ENCODE measurements at places on chromosomes 7 and 10.

- no peak for DNase-seq
Observed at GRCh38 chr7:133846203-133846945, 280.8 kb upstream of the LRGUK start.

DNA sequence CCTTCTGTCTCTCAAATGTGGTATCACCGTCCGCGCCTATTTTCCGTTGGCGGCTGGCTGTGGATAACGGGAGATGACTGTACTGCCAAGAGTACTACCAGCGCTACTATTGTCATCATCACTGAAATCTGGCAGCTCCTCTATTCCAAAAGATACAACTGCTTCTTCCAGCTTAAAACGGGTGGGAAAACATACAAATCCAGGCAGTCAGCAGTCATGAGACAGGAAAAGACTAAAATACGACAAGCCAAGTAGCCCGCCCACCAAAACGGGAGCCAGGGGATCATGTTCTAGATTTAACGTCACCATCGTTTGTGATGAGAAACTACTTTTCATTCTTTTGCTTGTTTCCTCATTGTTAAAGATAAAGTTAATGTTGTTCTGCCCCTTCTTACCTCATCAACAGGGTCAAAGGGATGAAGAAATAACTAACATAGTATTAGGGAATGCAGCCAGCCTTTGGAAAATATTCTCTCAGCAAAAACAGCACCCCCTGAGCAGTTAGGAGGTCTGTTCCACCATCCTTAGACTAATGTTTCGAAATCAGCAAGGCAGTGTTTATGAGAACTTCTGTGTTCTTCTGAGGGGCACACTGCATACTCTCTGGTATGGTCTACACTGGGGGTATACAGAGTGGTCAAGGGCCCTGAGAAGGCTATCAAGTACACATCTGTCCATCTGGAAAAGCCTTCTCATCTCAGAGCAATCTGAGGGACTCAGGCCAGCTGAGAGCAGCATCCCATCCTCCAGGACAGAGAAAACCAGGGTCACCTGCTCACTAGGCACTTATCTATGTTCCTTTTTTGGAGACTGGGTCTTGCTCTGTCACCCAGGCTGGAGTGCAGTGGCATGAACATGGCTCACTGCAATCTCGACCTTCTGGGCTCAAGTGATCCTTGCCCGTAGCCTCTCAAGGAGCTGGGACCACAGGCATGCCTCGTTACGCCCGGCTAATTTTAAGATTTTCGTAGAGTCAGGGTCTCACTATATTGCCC is 47.5 kb downstream of the GNA12 start:
- DNase-seq = no peak

DNA sequence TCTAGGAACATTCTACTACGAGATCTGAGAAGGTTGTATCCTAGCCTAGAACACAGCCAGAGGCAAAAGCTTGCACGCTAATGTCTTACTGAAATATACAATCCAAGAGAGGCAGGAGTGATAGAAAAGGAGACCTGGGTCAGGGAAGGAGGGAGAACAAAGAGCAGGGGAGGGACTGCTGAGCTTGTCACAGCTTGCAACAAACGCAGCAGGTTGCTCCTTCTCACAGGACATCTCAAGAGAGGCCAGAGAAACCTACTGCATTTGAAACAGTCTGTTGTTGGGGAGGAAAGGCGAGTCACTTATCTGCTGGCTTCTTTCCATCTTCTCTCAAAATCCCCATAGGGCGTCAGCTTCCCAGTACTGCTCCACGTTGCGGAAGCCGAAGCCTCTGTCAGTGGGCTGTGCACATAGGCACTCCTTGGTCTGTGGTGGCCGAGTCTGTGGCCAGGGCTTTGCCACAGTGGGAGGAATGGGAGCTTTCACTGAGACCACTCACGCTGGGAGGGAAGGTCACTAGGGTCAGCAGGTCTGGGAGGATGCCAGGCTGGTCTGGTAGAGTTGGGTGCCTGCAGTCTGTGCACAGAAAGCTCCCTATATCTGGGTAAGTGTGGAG is 25.8 kb upstream of the GPNMB start:
- no peak for DNase-seq

DNA sequence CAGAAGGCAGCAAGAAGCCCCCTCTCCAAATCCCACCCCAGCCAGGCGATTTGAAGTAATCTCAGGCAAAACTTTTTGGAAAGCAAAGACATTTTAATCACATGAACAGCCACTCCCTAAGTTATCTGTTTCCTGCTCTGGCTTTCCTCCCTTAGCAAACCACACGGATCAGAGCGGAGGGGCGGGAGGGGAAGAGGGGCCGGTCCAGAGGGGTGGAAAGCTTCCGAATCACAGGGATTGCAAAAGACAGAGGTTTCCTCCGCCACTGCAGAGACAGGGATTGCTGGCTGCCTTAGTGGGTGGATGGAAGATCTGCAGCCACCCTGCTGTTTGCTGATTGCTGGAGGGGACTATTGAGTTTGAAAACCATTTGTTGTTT is 41.2 kb downstream of the ZCCHC24 start:
- peak; percentile 46 for DNase-seq

DNA sequence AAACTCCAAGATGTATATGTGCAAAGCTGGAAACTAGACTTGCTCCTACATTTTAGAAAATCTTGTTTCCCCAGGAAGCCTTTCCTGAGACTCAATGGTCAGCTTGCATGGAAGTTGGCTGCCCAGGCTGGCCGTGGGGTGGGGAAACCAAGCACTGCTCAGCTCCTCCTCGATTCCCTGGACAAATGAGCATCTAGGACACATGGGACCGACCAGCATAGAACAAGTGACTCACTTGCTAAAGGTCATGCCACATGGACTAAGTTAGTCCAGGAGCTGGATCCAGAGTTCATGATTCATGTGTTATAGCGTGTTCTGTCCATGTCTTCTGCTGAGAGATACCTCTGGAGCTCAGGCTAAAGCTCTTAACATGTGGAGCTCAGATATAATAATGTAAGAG is 6.2 kb downstream of the FAM180A start:
- no peak for DNase-seq

DNA sequence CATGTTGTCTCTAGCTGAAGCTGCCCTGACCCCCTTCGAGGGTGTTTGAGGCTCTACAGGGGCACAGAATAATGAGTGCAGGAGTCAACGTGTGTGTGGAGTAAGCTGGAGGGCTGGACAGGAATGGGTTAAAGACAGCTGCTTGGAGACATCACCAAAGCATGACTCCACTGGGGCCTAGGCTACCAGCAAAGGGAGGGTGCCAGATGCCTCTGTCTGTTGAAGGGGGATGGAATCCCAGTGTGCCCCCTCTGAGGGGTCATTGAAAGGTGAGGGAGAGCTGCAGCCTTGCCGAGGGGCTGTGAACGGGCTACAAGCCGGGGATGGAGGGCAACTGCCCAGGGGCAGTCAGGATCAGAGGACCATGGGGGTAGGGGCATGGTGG is 51.7 kb upstream of the PODXL start:
- DNase-seq = no peak

DNA sequence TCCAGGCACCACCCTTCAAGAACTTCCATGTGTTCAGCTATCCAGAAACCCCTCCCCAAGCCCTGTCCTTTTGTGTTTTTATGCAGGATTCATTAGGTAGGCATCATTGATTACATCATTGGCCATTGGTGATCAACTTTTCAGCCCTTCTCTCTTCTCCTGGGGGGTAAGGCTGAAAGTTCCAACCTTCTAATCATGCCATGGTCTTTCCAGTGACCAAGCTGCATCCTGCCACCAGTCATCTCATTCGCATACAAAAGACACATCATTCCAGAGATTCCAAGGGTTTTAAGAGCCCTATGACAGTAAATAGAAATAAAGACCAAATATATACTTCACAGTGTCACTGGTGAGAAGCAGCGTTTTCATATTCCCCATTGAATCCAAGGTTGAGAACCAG is 48.2 kb downstream of the DNAJC12 start:
- no peak for DNase-seq

- no peak for DNase-seq
Observed at GRCh38 chr7:108094346-108094745, 35.8 kb downstream of the LAMB4 start.

DNA sequence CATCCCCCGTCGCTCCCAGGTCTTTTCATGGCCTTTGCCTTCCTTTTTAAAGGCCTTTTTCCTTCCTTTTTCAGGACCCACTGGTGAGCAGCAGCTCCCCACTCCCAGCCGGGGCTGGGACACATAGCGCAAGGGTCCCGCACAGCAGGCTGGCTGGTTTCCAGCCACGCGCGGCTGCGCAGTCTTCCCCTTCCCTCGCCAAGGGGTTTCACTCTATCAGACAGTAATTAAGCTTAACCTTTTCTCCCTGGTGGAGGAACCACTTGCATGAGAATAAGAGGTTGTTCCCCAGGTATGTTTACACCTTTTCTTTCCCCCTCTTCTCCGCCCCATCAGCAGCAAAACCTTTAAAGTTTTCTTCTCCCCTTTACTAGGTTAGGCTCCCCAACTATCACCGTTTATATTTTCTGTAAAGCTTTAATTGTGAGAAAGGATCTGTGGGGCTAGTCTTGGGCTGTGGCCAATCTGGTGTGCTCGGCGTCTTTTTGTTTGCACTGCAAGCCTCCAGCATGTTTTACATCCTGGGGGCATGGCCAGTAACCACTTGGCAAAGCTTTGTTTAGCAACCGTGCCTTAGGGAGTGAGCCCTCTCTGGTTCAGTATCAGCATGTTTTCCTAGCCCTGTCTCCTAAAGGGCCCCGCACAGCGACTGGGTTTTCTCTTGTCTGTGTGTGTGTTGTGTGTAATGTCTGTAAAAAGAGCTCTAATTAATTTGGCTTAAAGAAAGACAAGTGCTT is 219.6 kb downstream of the PHF14 start:
- DNase-seq = no peak

GRCh38 chr7:37820708-37821468 is 27.5 kb upstream of the NME8 start:
- DNase-seq = no peak

GRCh38 chr10:11223081-11223480 is 205.4 kb downstream of the CELF2 start:
- no peak for DNase-seq

GRCh38 chr7:23915236-23915635 is 205.2 kb downstream of the STK31 start:
- no peak for DNase-seq

GRCh38 chr7:70171369-70171920 is 573.2 kb downstream of the AUTS2 start:
- no peak for DNase-seq

DNA sequence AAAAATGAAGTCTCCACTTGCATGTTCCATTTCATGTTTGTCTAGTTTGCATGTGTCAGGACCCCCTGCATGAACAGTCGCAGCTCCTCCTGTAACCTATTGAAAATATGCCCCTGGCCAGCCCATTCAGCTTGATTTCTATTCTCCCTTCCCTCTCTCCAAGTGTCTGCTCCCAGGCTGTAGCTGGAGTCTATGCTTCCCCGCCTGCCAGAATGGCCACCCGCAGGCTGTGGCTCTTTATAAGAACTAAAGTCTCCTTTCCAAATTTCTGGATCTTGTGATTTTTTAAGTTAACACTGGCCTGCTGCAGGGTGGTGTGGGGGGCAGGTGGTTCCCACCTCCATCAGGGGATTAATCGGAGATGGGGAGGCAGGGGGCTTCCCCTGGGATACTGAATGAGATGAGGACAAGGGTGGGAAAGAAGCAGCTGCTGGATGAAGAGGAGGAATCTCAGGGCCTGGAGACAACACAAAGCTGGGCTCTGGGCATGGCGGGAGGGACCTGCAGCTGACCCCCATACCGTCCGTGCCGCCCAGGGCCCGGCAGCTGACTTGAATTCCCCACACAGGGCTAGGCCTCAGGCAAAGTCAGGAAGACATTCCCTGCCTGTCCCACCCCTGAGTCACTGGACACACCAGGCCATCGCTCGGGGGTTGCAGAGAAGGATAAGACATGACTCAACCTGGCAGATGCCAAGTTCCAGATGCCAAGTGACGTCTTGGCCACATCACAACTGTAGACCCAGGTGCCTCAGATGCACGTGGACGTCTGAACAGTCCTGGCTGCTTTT is 399.5 kb upstream of the FOXK1 start:
- no peak for DNase-seq

- DNase-seq = no peak
Observed at GRCh38 chr7:18414885-18415284, 80.7 kb upstream of the HDAC9 start.

DNA sequence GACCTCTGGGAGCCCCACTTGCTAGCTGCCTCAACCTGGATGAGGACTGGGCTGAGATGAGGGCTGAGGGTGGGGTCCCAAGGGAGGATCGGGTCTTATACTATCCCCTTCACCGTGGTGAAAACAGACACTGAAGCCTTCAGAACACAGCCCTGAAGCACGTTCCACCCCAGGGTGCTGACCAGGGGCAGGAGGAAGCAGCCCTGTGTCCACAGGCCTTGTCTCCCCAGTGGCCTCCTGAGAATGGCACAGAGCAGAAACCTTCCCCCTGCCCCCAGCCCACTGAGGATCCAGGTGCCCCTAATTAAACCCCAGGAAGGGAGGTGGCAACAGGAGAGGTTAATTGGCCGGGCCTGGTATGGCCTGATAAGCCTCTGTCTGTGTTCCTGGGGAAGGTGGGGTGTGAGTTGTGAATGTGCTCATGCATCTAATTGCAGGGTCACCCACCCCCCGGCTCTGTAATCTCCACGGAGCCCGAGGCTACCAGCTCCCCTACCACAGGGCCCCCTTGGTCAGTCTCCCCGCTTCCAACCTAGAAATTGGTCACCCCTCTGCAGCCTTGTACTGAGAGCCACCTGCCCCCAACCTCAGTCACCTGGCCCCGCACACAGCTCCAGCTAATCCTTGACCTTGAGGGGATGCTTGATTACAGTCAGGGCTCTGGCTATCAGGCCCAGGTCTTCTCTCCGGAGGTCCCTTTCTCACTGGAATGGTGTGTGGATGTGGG is 159.0 kb upstream of the UNC5B start:
- DNase-seq = no peak

GRCh38 chr7:48587475-48587874 is 336.9 kb upstream of the CDC14C start:
- no peak for DNase-seq

DNA sequence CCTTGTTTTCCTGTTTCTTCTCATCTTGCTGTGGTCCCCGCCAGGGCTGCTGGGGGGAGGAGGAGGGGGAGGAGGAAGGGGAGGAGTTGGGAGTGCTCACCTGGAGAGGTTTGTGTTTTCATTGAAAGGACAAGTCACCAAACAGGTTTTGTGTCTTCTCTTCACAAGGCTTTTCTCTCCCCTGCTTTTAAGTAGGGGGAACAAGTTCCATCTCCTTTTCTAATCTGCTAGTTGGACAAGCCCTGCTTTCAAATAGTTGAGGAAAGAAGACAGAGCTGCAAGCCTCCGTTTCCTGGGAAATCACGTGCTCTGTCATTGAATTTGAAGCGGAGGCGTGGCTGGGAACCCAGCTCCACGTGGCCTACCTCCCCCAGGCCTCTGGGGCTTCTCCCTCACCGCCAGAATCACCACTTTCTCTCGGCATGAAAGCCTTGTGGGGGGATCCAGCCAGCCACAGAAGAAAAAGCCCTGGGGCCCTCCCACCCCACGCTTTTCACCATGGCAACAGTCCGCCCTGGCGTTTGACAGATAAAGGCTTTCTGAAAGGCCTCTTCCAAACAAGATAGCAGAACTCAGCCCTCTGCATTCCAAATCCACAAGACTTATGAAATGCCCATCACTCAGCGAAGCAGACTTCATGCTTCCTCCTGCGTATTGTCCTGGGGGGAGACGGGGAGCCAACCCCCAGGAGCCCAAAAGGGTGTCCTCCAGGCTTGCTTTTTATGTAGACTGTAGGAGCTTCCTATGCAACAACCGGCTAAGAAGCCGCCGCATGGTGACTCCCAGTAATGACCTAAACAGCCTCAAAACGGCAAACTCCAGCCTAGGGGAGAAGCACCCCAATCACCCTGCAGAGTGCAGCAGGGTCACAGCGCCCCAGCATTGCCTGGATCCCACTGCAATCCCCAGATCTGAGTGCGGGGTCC is 51.7 kb downstream of the PROSER2 start:
- DNase-seq = peak; percentile 99

GRCh38 chr7:25857376-25858067 is 294.5 kb upstream of the NFE2L3 start:
- no peak for DNase-seq

GRCh38 chr10:69936091-69936490 is 116.6 kb upstream of the MACROH2A2 start:
- peak; percentile 4 for DNase-seq

Data from OCI-M1 (cell line).